ENCODE measurements at places on chromosomes 12 and 14.

- DNase-seq, result no peak
These were observed 73.4 kb downstream of the IFNG start for GRCh38 chr12:68086019-68086603.

DNA sequence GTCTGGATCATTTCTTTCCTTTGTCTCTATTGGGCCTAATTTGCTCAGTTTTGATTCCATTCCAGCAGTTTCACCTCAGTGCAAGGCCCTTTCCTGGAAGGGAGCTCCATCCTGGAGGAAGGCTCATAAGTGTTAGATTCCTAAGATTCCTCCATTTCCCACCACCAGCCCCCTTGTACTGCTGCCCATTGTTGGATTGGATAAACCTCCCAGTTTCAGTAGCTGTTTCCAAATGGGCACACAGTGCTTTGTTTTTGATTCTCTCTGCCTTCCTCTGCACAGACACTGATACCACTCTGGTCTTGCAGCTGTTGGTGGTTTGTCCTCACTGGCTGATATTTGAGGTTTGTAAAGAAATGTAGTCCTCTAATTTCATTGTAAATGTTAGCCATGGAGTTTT lies 158.9 kb downstream of the SLC15A5 start:
- no peak for DNase-seq

DNA sequence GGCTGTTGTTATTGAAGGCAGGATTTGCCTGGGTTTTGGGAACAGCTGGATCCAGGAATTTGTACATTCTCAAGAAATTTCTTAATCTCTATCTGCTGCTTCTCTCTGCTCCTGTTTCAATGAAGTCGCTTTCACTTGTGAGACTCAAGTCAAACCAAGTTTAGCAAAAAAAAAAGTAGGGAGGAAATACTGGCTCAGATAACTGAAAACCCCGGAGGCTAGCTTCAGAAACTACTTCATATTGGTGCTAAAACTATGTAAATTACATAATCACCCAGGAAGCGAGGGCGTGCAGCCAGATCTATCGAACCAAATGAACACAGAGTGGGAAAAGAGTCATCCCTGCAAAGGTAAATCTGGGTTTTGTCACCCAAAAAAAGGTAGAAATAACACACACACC lies 68.3 kb upstream of the FICD start:
- no peak for DNase-seq

DNA sequence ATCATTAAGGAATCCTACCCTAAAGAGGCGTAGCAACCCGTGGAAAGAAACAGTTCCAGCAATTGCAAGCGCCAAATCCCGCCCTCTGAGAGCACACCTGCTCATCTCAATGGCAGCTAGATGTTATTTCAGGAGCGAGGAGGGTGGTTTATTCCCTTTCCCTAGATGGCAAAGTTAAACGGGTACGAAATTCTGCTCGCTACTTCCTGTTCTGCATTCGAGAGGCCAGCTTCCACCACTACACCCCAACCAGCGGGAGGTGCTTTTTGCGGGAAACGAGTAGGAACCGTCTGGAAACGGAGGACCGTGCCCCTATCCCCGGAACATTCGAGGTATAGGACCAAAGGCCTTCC lies 536 bp downstream of the VPS29 start:
- no peak for DNase-seq

- DNase-seq, result no peak
These were observed 94.5 kb downstream of the CALM1 start for GRCh38 chr14:90491221-90491885.

All from SK-N-DZ (cell line).